ENCODE measurements at places on chromosomes 1 and 21. TPM values are rescaled to one million over a fixed set of nuclear protein-coding genes. Genes with fewer than 3 reads are reported as not detected.

Gene LRRC38
- 0.72 TPM for total RNA-seq

Gene DAB1
- total RNA-seq: 9.2 TPM

Gene NEK2
- 17.6 TPM for total RNA-seq

Gene ATP6V1G3
- not detected for total RNA-seq

GRCh38 chr1:49448200-49448599 is 575.6 kb downstream of the AGBL4 start:
- no peak overlapping the region for H3K27ac ChIP-seq
- H3K27me3 ChIP-seq: no peaks in the 10 kb centered on the region
- no peak for DNase-seq
- H3K4me1 ChIP-seq: no peaks in the 10 kb centered on the region
- no peak overlapping the region for H3K4me3 ChIP-seq

DNA sequence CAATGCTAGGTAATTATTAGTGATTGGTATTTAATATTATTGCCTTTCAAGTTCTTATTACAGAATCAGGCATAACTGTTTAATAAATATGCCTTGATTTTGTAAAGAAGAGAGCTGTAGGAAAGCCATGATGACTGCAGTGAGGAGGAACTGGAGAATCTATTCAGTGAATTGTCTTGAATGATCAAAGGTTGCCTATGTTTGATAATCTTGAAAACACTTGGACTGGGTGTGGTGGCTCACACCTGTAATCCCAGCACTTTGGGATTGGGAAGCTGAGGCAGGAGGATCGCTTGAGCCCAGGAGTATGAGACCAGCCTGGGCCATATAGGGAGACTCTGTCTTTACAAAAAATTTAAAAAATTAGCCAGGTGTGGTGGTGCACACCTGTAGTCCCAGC is 42.4 kb downstream of the FMN2 start:
- no peak for DNase-seq
- no peak overlapping the region for H3K27ac ChIP-seq
- no peaks in the 10 kb centered on the region for H3K36me3 ChIP-seq
- H3K27me3 ChIP-seq: no peaks in the 10 kb centered on the region
- H3K4me3 ChIP-seq: no peak overlapping the region
- peaks cover 2% of the 10 kb centered on the region for H3K4me1 ChIP-seq

GRCh38 chr21:43317959-43318358 is 109.0 kb downstream of the SIK1 start:
- peaks cover 2% of the 10 kb centered on the region for H3K36me3 ChIP-seq
- H3K27ac ChIP-seq: no peak overlapping the region
- DNase-seq: no peak
- H3K4me1 ChIP-seq: peaks cover 3% of the 10 kb centered on the region

GRCh38 chr21:32329776-32330175 is 31.1 kb downstream of the MRAP start:
- H3K27me3 ChIP-seq: no peaks in the 10 kb centered on the region
- H3K4me3 ChIP-seq: no peak overlapping the region
- H3K4me1 ChIP-seq: no peaks in the 10 kb centered on the region

DNA sequence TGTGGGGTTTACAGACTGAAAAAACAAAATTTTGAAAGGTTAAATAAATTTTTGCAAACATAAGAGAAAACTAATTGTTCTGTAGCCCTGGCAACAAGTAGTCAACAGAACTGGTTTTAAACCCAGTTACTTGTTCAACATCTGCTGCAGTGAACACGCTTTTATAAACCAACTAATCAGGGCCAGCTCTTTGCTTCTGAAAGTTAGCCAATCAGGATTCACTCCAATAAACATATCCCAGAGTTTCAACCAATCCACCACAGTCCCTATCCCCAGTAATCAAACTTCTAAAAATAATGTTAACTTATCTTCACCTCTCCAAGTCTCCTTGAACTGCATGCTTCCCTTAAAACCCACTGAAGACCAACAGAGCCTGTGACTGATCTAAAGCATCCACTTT is 306.6 kb downstream of the CTH start:
- H3K4me1 ChIP-seq: no peaks in the 10 kb centered on the region
- DNase-seq: no peak
- H3K36me3 ChIP-seq: no peaks in the 10 kb centered on the region
- H3K27ac ChIP-seq: no peak overlapping the region
- H3K27me3 ChIP-seq: no peaks in the 10 kb centered on the region
- no peak overlapping the region for H3K4me3 ChIP-seq

- H3K27ac ChIP-seq: no peak overlapping the region
- H3K27me3 ChIP-seq: no peaks in the 10 kb centered on the region
- H3K4me3 ChIP-seq: no peak overlapping the region
- no peak for DNase-seq
- no peaks in the 10 kb centered on the region for H3K36me3 ChIP-seq
Observed at GRCh38 chr1:82752046-82752445, 951.3 kb downstream of the ADGRL2 start.

GRCh38 chr21:35578831-35579471 is 481.4 kb downstream of the SETD4 start:
- H3K4me3 ChIP-seq: no peak overlapping the region
- no peak for DNase-seq
- H3K27ac ChIP-seq: no peak overlapping the region
- no peaks in the 10 kb centered on the region for H3K4me1 ChIP-seq
- H3K36me3 ChIP-seq: no peaks in the 10 kb centered on the region
- no peaks in the 10 kb centered on the region for H3K27me3 ChIP-seq

DNA sequence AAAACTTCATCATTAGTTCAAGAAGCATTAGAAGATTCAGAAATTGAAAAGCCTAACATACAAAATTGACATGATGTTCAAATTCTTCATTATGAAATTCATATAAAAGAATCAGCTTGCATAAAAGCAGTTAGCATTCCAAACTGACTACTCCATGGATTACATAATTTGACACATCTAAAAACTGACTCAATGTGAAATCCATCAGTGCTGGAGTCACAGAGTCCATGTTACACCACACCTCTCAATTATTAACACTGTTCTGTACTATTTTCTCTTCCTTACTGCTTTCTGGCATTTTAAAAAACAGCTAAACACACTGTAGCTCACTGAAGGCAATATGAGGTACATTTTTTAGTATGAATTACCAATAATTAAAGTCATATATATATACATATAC is 28.0 kb downstream of the ARHGAP29 start:
- H3K36me3 ChIP-seq: no peaks in the 10 kb centered on the region
- no peak overlapping the region for H3K27ac ChIP-seq
- H3K27me3 ChIP-seq: no peaks in the 10 kb centered on the region

DNA sequence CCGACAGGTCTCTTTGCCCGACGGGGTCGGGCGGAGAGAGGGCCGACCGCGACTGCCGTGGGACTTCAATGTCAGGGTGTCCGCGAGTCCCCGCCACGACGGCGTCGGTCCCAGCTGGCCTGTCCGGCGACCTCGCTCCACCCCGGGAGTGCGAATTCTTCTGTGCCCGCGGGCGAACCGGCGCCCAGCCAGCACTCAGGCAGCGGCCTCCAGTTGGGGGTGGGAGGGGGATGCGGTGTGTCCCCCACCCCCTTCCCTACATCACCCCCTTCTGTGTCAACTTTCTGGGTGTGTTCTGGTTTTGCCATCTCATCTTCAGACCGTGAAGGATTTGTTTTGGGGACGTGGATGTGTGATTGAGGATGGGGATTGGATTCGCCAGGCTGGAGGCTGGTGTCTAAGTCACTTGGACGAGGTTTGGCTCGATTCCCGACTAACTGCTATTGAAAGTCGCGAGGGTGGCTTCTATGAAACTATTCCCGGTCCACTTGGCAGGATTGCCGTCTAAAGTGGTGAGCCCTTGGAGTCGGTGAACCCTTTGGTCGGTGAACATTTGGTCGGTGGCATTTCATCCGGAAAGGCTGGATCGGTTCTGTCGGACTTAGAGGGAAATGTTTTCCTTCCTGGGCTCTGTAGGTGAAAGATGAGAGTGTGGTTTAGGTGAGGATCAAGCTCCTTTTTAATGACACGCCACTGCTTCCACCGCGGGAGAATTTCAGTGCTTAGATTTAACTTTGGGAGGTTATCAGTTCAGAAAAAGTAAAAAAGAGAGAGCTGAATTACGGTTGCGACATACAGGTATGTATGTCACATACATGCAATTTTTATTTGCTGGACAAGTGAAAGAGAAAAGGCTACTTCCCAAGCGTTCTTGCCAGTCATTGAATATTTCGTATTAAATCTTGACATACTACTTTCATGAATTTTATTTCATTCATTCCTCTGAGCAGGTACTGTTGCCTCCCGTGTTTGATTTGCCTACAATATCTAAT is 771 bp downstream of the ABCD3 start:
- DNase-seq: peak; percentile 32
- no peaks in the 10 kb centered on the region for H3K36me3 ChIP-seq
- H3K4me3 ChIP-seq: no peak overlapping the region
- H3K27ac ChIP-seq: no peak overlapping the region

DNA sequence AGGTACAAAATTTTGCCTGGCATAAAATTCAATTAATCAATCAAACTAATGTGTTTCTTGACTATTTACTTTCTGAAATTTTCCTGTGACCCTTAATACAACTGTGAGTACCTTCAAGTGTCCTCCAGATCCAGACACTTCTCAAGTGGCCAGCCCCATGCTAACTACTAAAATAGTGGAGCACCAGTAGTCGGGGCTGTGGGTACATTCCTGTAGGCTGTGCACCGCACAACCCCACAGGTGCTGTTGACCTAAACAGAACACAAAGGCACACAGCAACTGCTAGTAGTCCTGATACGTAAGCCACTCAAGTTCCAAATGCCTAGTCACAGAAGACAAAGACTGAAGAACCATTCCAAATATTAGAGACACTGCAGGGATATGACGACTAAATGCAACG is 36.6 kb downstream of the TMEM50B start:
- H3K27me3 ChIP-seq: no peaks in the 10 kb centered on the region
- H3K4me3 ChIP-seq: no peak overlapping the region
- no peak overlapping the region for H3K27ac ChIP-seq
- no peaks in the 10 kb centered on the region for H3K4me1 ChIP-seq
- peaks cover 8% of the 10 kb centered on the region for H3K36me3 ChIP-seq

GRCh38 chr1:234743791-234744611 is 134.0 kb upstream of the IRF2BP2 start:
- H3K4me1 ChIP-seq: 0 out of 2 replicates have a peak, but pooled peaks cover 3% of the 10 kb centered on the region
- peak overlapping the region; percentile 71 for H3K4me3 ChIP-seq
- no peak for DNase-seq
- H3K36me3 ChIP-seq: no peaks in the 10 kb centered on the region

DNA sequence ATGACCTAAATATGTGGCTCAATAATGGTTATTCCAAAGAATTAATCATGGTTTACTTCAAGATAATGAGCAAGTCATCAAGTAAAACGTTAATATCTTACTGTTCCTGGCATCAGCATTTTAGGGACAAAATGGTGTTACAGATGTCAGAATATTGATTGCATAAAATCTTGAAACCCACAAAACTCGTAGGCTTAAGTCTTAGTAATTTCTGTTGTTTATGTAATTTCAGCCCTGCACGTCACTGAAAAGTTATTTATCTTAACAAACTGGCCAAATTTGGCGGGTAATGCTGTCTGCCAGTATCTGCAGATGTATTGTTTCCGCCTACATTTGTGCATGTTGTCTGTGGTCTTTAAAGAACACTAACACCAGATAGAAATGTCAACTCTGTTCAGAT is 25.8 kb downstream of the CDC7 start:
- H3K4me1 ChIP-seq: no peaks in the 10 kb centered on the region
- H3K27ac ChIP-seq: no peak overlapping the region
- no peak for DNase-seq

DNA sequence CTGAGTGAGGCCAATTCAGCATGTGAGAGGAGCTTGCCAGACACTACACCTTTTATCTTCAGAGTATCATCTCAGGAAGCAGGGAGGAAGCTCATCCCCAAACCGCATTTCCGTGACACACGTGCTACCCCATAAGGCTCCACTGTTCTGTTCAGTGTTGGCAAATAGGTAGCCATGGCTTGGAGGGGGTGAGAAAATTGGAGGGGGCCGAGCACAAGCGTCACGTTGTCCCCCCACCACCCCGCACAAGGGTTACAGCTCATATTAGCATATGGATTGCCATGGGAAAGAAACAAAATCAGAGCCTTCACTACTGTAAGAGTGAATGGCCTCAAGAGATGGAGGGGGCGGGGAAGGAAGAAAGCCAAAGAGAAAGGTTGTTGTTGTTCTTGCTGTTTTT is 46.7 kb downstream of the OLIG1 start:
- no peak overlapping the region for H3K27ac ChIP-seq
- DNase-seq: no peak
- no peaks in the 10 kb centered on the region for H3K36me3 ChIP-seq
- no peaks in the 10 kb centered on the region for H3K27me3 ChIP-seq
- no peak overlapping the region for H3K4me3 ChIP-seq

DNA sequence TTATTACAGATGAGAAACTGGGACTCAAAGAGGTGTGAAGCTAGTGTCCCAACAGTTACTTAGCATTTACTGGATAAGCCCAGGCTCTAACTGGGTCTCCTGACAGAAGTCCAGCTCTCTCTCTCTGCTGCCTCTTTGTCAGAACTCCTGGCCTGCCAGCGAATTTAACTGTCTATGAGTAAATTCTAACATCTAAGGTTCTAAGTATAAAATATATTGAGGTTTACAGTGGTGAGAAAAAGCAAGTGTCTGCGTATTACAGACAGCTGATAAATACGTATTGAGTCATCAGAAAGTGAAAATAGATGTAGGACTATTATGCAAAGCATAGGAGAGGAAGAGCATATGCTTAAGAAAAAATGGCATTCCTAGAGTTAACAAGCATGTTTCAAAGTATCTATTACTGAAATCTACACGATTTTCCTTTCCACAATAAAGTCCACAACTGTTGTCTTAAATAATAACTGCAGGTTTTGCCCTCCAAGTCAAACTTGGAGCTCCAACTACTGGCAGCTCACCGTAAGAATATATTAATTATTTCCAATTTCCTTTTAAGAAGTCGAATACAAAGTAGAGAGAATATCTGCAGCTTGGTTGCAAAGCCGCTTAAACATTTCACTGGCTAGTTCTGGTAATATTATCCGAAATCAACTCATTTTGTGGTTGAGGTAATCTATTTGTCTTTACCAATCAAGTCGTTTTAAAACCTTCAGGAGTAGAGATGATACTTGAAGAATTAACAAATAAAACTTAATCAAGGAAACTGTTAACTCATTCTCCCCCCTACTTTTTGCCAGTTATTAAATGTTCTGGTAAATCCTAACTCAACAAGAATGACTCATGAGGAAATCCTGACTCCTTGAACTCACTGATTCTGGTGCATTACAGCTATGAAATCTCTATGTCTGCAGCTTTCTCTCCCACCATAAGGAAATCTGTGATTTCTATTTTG is 1.4 kb upstream of the RGS2 start:
- no peak overlapping the region for H3K27ac ChIP-seq
- DNase-seq: no peak
- H3K4me1 ChIP-seq: no peaks in the 10 kb centered on the region
- no peaks in the 10 kb centered on the region for H3K27me3 ChIP-seq
- H3K36me3 ChIP-seq: peaks cover 15% of the 10 kb centered on the region
- peak overlapping the region; percentile 97 for H3K4me3 ChIP-seq
